ENCODE measurements at places on chromosomes 7 and 10.

DNA sequence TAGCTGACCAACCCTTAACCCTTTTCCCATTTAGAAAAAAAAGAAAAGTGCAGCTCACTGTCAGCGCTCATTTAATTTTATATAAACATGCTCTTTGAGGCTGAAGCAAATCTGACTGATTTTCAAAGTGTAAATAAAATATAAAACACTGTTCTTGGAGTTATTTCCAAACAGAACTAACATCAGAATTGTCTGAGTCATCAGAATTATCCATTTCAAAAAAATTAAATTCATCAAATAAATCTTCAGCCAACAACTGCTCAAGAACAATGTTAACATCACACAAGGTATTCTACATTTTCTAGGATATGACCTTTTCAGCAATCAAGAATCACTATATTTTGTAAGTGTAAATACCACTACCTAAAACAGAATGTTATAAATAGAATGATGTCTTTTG, 93.6 kb downstream of the MAGI2 start:
- DNase-seq = no peak

GRCh38 chr7:73526896-73527821, 5.1 kb upstream of the BAZ1B start:
- no peak for DNase-seq

DNA sequence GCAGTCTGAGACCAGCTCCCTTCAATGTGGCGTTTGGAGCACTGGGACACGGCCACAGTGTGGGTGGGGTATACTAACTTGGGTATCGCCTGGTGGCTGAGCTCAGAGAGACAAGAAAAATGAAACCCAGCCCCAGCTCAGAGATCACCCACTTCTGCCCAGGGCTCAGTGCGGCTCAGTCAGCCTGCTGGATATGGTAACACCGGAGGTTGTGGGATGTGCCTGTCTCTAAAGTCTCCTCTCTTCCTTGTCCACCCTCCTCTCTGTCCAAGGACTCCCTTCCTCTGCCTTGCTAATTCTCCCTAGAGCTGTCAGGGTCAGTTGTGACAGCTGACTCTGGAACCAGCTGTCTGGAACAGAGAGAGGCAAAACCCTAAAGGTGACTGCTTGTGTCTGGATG, 149.1 kb downstream of the PTPN20 start:
- no peak for DNase-seq

- DNase-seq = peak; percentile 43
Observed at GRCh38 chr10:130038611-130039109, 72.0 kb downstream of the C10orf143 start.

DNA sequence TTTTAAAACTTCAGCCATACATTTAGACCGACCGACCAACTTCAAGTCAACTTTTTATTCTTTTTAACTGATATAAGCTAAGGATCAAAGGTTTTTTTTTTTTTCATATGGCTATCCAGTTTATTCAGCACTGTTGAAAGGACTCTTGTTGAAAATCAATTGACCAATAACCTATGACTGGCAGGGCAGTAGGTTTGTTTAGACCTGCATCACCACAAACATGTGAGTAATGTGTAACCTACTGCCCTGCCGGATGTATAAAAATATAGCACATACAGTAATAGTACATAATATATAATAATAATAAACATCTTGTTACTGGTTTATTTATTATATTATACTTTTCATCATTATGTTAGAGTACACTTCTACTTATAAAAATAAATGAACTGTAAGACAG, 434.6 kb upstream of the SEMA3A start:
- DNase-seq = no peak

DNA sequence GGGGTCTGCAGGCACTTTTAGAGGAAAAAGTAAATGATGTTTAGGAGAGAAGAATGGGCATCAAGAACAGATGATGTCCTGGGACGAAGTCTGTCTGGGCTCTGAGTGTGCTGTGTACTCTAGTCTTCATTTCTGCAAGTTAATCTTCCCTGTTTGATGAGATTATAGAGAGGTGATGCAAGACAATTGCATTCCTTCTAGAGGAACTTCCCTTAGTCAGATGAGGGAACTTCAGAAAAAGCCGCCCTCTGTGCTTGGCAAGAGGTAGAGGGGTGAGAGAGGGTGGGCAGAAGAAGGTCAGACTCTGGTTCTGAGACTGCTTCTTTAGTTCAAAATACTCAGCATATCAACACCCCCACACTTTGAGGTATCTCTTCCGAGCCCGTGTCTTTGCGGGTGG, 797.9 kb downstream of the LRMDA start:
- DNase-seq = no peak

GRCh38 chr10:111360260-111360925, 283.6 kb downstream of the ADRA2A start:
- DNase-seq = no peak

DNA sequence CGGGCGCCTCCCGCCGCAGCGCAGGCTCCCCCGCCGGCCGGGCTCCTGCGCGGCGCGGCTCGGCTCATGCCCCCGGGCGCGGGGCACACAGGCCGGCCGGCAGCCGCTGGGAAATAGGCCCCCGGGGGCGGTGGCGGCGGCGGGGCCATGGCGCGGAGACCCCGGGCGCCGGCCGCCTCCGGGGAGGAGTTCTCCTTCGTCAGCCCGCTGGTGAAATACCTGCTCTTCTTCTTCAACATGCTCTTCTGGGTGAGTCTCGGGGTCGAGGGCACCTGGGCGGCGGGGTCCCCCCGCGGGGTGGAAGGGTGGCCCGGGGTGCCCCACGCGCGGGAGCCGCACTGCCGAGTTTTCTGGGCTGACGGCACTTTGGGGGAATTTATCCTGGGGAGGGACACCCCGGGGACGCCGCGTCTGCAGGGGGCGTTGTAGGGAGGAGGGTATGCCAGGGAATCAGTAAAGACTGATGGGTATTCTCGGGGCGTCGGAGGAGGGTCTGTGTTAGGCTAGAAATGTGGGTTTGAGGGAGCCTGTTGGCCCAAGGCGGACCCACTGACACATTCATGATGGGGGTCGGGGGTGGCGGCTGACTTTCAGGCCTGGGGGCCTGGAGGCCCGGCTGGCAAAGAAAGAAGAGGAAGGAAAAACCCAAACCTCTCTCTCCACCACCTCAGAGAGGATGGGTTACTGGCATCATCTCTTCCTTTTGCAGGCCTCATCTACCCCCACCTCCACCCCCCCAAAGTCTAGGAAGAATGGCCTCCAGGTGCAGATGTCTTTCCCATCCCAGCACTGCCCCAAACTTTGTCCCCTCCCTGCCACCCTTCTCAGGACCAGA, 544 bp downstream of the TSPAN33 start:
- no peak for DNase-seq

DNA sequence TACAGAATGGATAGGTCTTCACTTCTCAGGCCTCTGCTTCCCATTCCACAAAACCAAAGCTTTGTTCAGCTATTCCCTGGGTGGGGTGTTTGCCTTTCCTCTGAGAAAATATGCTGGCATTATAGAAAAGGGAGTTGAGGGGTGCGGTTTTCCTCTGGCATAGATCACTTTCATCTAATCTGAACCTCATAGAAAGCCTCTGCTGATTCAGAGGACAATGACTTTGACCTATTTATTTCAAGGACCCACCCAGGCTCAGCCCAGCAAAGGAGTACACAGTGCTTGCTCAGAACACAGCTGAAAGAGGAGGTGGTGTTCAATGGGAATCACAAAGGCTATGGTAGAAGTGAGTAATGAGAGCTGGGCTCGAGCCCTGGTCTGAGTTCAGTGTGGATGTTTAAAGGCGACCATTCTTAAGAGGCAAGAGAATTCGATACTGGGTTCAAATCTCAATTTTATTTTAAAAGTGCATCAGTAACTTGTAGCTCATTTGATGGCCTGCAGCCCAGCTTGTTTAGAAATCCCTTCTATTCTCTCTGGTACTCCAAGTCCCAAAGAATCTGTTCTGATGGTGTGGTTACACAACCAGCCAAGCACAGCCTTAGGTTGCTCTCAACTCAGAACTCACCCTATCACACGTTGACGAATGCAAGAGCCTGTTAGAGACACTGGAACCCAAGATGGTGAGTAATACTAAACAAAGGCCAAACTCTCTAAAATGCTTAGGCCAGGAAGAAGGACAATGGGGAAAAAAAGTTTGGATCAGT, 1012.8 kb downstream of the LRMDA start:
- DNase-seq = no peak

GRCh38 chr10:80283536-80284199, 5.8 kb downstream of the MAT1A start:
- no peak for DNase-seq

DNA sequence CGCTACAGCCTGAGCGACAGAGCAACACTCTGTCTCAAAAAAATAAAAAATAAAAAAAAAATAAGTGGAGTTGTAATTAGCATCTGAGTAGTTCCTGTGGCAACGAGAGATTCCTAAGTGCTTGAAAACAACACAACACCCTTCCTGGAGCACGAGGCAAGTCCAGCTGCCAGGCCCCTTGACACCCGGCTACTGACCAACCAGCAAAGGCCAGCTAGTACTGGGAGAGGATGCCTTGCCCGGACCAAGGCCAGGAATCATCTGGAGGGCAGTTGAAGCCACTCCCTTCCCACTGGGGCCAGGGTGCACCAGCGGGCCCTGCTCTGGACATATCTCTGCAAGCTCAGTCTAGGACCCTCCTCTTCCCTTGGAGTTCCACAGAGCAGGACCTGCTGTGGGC, 536 bp downstream of the C10orf105 start:
- DNase-seq = no peak

- DNase-seq = no peak
Observed at GRCh38 chr7:101222275-101222830, 4.4 kb downstream of the ZNHIT1 start.
